ENCODE measurements at places on chromosomes 5 and 9.
A peak's percentile ranks its signal among the peaks of the same experiment; 100 is the strongest.

DNA sequence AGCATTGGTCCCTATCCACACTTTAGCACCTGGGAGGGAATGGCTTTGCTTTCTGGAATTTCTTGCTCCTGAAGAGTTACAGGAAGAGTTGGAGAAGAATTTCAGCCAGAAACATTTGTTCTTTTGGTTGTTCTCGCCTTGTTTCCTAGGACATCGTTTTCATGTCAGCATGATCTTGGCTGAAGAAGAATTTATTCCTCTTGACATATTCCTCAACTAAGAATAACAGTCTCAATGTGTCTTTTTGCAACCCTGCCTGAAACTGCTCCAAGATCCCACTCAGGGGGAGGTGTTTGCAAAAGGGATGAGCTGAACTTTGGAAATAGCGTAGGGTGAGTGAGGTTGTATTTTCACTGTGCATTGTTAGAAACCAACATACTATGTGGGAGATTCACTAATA is 26.1 kb downstream of the MAMDC2 start:
- no peak for DNase-seq

DNA sequence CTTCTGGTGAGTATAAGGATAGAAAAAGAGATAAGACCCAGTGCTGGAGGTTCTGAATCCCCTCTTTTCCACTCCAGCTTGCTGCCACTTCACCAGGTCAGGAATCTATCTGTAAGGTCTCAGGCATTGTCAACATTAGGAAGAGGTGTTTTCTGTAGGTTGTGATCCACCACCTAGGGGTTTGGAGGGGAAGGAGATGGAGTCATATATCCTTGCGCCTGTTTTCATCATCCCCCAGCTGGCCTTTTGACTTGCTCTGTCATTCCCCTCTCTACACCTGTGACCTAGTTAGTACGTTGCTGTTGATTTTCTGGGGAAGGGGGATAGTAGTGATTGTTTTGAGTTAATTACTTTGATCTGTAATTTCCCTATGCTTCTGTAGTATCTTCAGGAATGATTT is 20.5 kb downstream of the SPINK5 start:
- DNase-seq = peak; percentile 59

GRCh38 chr9:132591751-132592314 is 9.4 kb downstream of the BARHL1 start:
- DNase-seq = peak; percentile 52

GRCh38 chr9:109101202-109101595 is 18.5 kb downstream of the TMEM245 start:
- DNase-seq = no peak

- DNase-seq = peak; percentile 68
Measured at GRCh38 chr5:74035521-74035937, 409.5 kb downstream of the ARHGEF28 start.
